ENCODE measurements at places on chromosomes 4 and X.

DNA sequence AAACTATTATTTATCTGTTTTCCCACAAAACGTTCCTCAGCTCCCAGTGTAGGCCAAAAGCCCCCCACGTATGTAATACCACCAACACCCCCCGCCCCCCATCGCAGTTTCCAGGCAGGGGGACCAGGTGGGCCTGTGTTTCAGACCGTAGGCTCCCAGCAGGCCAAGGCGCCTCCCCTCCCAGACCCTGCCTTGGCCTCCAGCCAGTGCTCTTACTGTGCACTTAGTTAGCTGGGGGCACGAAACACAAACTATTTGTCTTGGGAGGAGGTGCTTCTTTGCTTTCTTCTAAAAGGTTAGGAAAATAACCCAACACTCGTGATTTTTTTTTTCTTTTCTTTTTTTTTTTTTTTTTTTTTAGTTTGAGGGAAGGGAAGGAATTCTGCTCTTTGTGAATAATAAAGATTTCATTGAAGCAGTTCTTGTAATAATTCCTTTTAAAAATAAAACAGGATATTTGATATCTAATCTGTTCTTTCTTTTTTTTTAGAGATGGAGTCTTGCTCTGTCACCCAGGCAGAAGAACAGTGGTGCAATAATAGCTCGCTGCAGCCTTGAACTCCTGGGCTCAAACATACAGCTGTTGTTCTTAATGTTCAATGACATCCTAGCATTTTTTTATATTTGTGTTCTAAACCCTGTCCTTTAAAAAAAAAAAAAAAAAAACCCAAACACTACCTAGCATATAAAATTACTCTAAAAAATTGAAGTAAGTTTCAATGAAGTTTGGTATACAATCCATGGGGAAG, 83.0 kb upstream of the CLDN34 start:
- DNase-seq, result no peak

DNA sequence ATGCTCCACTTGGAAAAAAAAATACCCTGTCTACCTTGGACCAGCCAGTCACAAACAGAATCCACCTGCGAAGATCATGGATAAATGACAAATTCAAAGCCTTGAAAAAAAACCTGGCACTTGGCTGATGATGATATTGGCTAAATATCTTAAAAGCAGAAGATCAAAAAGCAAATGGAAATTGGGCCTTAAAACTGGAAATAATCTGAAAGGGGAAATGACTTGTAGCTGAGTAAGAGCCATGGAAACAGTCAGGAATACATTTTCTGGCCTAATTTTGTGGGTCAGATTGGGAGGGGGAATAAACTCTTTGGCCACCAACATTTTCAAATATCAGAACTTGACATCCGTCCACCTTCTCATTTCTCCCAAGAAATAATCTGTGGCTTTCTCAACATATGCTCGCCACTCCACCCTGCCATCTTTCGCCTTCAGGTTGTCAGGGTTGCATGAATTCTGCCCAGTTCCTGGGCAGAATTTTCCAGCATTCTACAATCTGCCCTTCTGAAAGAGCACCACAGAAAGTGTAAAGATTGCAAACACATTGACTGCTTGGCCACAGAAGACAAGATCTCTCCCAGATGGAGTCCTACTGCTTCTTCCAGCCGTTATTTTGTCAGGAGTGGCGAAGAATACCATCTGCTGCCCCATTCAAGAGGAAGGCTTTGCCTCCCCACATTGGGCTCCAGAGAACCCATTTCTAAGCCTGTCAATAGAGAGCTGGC, 1.7 kb upstream of the NDP start:
- DNase-seq, result no peak

GRCh38 chr4:7206385-7206784, 14.0 kb downstream of the SORCS2 start:
- DNase-seq, result peak; percentile 21

DNA sequence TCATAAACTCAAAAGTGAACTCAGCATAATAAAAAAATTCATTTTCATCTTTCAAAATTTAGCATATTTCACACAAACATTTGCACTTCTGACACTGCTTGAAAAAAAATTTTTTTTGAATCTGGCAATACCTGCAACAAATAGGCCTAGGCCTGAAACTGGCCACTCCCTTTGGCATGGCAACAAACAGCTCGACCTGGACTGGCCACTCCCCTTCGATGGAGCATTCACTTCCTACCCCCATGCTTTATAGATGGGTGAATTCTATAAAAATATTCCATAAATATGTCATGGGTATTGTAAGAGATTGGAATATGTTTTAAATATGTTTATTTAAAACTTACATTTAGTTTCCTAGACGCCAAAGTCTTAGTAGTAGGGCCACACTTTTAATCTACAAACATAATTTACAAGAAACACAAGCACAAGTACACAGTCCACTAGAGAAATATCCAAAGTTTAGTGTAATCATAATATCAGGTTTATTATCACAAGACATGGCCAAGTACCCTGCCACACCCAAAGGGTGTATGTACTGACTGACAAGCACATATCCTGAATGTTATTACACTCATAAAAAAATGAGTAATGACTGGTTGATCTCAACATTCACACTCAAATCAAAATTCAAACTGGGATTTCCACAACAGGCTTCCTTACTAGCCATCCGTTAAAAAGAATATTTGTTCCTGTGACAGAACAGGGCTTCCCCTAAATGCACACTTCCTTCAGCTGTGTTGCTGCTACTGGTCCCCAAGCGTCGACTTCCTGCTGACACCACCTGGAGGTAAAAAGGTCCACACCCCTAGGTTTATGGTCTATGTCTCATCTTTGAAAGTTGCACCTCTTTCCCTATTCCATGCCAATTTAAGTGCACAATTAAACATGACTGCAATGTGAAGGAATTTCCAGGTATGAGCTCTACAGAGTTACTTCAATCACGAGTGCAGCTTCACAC, 271.5 kb downstream of the NR3C2 start:
- DNase-seq, result no peak

DNA sequence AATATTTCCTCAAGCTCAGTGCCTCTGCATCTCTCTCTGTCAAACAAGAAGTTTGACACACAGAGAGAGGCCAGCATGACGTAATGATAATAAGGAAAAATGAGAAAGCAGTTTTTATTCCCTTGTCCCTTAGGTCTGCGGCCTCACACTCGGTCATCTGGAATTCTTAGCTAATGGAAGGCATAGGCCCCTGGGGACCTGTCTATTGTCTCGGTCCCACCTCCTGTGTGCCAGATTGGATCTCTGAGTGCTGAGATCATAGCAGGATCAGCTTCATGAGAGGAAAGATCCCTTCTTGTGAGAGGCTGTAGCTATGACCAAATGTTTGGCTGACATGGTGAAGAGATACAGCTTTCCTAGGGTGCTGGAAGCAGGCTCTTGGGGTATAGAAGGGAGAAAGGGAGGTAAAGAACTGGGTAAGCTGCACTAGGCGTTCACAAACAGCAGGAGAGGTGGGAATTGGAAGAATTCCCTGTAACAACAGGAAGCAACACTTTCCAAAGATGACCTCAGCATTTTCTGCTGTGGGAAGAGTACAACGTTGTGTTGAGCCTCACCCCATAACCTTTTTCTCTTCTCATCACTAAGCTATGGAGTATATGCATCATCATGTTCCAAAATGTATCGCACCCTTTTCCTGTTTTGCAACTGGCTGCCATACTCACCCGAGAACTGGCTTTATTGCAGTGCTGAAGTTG, 20.2 kb downstream of the TMEM31 start:
- peak; percentile 15 for DNase-seq

- DNase-seq, result no peak
These were observed 14.5 kb upstream of the LNX1 start for GRCh38 chr4:53605783-53606182.

DNA sequence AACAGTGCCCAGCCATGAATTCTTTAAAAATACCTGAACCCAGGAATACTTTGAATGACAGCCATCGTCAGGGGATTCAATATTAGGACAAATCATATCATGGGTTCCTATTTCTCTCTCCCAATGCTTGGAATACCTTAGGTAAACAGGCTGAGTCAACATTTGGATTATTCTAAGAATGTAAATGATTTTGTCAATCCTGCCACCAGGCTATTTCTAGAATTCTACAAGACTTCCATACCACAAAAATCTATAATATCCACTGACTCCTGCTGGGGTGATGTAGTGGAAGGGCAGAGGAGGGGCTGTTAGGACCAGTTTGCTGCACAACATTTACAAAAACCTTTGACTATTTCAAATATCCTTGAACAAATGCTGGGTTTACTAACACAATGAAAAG, 65.2 kb downstream of the IGFBP7 start:
- DNase-seq, result no peak

- no peak for DNase-seq
These were observed 633.0 kb downstream of the TLL1 start for GRCh38 chr4:166506051-166506450.

Measured in A673 (cell line).